Mesenteric fat pad (tissue), 1 donor: ENCODE measurements at places on chromosomes 13 and 19.

DNA sequence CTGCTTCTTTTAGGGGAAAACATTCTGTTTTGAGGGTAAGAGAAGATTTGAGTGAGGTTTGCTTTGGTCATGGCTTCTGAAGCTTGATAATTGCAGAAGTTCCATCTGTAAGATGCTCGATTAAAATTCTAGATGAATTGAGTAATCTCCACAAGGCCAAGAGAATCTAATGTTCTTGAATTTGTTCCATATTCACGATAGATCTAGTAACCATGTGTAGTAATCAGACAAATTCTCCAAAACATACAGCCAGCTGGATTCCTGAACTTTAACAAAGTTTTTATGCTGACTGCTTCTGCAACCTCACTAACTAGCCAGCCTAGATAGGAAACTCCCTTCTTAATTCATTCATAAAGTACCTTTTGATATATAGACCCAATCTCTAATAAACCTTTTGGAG is 92.7 kb downstream of the COL4A2 start:
- no peak for DNase-seq

DNA sequence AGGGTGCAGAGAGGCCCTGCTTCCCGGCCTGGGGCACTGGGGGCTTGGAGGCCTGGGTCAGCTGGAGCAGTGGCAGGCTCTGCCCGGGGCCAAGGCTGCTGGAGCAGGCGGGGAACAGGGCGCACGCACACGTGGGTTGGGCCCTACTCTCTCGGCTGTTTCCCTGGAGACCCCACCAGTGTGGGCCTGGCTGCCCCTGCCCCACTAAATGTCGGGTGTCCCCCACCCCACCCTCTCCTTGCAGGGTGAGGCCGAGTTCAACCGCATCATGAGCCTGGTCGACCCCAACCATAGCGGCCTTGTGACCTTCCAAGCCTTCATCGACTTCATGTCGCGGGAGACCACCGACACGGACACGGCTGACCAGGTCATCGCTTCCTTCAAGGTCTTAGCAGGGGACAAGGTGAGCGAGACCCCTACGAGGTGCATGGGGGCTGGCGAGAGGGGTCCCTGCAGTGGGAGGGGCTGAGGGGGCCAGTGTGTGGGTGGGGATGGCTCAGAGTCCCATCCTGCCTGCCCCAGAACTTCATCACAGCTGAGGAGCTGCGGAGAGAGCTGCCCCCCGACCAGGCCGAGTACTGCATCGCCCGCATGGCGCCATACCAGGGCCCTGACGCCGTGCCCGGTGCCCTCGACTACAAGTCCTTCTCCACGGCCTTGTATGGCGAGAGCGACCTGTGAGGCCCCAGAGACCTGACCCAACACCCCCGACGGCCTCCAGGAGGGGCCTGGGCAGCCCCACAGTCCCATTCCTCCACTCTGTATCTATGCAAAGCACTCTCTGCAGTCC is 15.3 kb downstream of the CAPN12 start:
- DNase-seq: no peak

- no peak for DNase-seq
These were observed 2.4 kb downstream of the CEACAM4 start for GRCh38 chr19:41624515-41624914.

DNA sequence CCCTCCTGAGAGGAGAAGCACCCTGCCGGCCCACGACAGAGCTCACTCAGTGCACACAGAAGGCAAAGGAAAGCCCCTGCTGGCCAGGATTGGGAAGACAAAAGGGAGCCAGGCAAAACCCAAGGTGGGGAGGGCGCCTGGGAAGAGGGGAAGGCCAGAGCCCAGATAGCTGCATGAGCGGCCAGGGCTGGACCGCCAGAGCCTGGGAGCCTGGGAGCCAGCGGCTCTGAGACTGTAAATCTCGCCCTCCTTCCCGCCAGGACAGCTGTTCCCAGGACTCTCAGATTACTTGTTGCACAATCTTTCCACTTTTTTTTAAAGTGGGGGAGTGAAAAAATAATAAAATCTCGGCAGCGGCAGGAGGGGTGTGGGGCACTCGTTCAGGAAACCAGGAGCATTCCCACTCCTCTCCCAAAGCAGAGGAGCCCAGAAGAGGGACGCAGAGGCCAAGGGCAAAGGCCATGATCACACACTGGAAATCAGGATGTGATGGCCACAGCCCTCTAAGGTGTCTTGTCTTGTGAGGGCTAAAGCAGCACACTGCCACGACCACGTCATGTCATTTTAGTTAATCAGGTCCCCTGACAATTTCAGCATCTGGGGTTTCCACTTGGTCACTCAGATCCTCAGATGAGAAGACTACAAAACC is 19.6 kb upstream of the EPHX3 start:
- no peak for DNase-seq

- DNase-seq: no peak
These were observed 25.6 kb downstream of the KCNC3 start for GRCh38 chr19:50303558-50303957.

- DNase-seq: no peak
These were observed 1520.0 kb upstream of the SLC10A2 start for GRCh38 chr13:104586051-104586746.

DNA sequence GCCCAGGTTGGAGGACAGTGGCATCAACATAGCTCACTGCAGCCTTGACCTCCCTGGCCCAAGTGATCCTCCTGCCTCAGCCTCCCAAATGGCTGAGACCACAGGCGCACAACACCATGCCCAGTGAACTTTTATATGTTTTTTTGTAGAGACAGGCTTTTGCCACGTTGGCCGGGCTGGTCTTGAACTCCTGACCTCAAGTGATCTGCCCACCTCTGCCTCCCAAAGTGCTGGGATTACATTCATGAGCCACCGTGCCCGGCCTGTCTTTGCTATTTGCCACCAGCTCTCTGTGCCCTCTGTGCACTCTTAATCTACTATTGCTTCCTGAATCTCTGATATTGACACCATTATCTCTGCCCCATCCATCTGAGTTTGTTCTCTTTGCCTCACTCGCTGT is 34.3 kb upstream of the LRRC4B start:
- DNase-seq: no peak
